Colonic mucosa (tissue), 4 donors: ENCODE measurements at places on chromosomes 3 and 15. TPM values are rescaled to one million over a fixed set of nuclear protein-coding genes. Genes with fewer than 3 reads are reported as not detected.

GRCh38 chr3:183762304-183762703 is 63.1 kb downstream of the MAP6D1 start:
- H3K4me1 ChIP-seq = no peaks in the 10 kb centered on the region
- H3K27ac ChIP-seq = no peak overlapping the region
- no peaks in the 10 kb centered on the region for H3K27me3 ChIP-seq
- no peaks in the 10 kb centered on the region for H3K36me3 ChIP-seq

GRCh38 chr15:47991357-47991756 is 129.4 kb upstream of the SLC24A5 start:
- H3K4me3 ChIP-seq = no peak overlapping the region
- H3K27ac ChIP-seq = no peak overlapping the region
- no peaks in the 10 kb centered on the region for H3K4me1 ChIP-seq
- H3K36me3 ChIP-seq = no peaks in the 10 kb centered on the region
- H3K27me3 ChIP-seq = no peaks in the 10 kb centered on the region

- H3K36me3 ChIP-seq = no peaks in the 10 kb centered on the region
- no peaks in the 10 kb centered on the region for H3K4me1 ChIP-seq
- no peak for DNase-seq
- H3K27ac ChIP-seq = no peak overlapping the region
- H3K27me3 ChIP-seq = no peaks in the 10 kb centered on the region
- no peak overlapping the region for H3K4me3 ChIP-seq
Observed at GRCh38 chr3:22923711-22924110, 279.4 kb upstream of the UBE2E2 start.

GRCh38 chr15:92087211-92087610 is 233.7 kb downstream of the SLCO3A1 start:
- no peaks in the 10 kb centered on the region for H3K36me3 ChIP-seq
- H3K27ac ChIP-seq = no peak overlapping the region
- no peak for DNase-seq
- H3K4me3 ChIP-seq = no peak overlapping the region

DNA sequence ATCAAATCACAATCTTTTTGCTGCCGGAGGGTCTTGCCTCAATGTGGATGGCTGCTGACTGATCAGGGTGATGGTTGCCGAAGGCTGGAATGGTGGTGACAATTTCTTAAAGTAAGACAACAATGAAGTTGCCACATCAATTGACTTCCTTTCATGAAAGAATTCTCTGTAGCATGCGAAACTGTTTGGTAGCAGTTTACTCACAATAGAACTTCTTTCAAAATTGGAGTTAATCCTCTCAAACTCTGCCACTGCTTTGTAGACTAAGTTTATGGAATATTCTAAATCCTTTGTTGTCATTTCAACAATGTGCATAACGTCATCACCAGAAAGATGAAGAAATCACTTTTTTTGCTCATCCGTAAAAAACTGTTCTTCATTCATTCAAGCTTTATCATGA is 65.8 kb downstream of the B3GNT5 start:
- DNase-seq = no peak
- H3K4me1 ChIP-seq = no peaks in the 10 kb centered on the region
- no peak overlapping the region for H3K4me3 ChIP-seq
- no peaks in the 10 kb centered on the region for H3K36me3 ChIP-seq

DNA sequence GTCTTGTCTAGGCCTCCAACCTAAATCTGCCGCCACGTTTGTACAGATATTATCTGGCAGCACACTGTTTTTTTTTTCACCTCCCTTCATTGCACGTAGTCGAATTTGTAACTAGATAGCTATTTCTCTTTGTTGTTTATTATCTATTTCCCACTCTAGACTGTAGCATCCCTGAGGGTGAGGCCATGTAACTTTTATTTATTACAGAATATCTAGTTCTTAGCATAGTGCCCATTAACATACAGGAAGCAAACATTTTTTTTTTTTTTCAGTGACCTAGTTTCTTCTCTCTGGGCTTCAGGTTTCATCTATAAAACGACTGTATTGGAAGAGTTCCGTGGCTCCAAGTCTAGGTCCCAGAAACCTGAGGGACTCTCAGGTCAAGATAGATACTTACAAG is 354.3 kb downstream of the FGF12 start:
- no peaks in the 10 kb centered on the region for H3K4me1 ChIP-seq
- DNase-seq = no peak
- H3K27me3 ChIP-seq = no peaks in the 10 kb centered on the region
- no peaks in the 10 kb centered on the region for H3K36me3 ChIP-seq

DNA sequence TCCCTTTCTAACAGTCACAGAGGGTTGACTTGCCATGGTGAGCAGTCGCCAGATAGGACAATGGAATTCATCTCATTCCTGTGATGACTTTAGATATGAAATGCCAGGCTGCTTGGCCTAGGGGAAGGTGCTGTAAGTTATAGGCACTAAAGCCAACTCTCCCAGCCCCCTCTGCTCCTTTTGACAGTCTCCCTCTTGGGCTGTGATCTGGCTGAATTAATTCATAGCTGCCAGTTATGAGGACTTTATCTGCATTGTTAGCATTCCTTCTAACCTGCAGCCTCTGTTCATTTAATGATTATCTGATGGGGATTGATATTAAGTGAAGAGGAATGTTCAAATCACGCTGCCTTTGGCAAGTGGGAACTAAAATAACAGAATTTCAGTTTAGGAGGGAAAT is 427.1 kb upstream of the RASGRP1 start:
- no peaks in the 10 kb centered on the region for H3K36me3 ChIP-seq
- no peaks in the 10 kb centered on the region for H3K27me3 ChIP-seq
- no peaks in the 10 kb centered on the region for H3K4me1 ChIP-seq
- no peak for DNase-seq
- no peak overlapping the region for H3K27ac ChIP-seq

- H3K4me1 ChIP-seq = no peaks in the 10 kb centered on the region
- no peak overlapping the region for H3K4me3 ChIP-seq
- DNase-seq = peak; percentile 61
- H3K36me3 ChIP-seq = no peaks in the 10 kb centered on the region
Observed at GRCh38 chr3:189132231-189132671, 39.5 kb upstream of the TPRG1 start.

Gene CCDC54
- not detected for total RNA-seq

Gene PLCB2
- total RNA-seq = 9.5 TPM
